ENCODE measurements at places on chromosomes 13 and 19.

DNA sequence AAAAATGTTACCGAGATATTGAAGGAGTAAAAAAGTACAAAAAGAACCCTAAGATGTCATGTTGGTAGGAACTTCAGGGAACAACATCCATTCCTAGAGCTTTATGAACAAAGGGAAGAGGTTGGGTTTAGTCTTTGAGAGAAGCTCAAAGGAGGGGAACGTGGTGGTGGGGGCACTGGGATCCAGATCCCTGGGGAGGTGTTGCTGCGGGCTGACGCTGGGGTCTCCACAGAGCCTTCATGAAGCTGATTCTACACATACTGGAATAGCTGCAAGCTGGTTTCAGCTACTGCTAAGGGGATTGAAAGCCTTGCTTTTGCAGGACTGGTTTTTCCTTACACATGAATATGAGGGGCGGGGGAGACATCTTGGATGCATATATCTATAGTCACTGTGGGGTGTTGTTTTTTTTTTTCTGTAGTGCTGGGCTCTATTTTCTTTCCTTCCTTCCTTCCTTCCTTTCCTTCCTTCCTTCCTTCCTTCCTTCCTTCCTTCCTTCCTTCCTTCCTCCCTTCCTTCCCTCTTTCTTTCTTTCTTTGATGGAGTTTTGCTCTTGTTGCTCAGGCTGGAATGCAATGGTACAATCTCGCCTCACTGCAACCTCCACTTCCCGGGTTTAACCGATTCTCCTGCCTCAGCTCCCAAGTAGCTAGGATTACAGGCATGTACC, 6.5 kb upstream of the MZF1 start:
- DNase-seq: no peak

DNA sequence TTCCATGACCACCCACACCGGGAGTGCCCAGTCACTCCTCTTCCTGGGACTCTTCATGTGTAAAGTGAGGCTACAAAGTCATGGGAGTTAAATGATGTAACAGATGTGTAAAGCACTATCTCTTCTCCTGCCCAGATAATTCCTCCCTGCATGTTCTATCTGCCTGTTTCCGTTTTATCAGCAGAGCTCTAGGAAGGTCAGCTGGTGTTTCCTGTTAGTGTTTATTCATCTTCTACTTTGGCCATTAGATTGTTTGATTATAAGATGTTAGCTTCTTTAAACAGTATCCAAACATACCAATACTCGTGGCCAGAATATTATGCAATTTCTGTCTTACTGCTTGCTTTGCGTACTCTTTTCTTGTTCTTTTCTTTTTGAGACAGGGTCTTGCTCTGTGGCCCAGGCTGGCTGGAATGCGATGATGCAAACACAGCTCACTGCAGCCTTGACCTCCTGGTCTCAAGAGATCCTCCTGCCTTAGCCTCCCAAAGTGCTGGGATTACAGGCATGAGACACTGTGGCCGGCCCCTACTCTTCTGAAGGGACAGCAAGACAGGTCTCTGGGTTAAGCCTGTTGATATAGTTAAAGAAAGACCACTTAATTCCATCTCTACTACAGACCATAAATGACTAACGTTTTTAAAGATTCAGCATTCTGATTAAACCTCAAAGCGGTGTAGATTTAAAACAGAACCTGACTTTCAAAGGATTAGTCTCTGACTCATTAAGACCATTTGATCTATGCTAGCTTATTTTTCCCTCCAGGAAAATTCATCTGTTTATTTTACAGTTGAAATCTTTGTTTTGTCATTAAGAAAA, 97.4 kb upstream of the AKAP11 start:
- no peak for DNase-seq

DNA sequence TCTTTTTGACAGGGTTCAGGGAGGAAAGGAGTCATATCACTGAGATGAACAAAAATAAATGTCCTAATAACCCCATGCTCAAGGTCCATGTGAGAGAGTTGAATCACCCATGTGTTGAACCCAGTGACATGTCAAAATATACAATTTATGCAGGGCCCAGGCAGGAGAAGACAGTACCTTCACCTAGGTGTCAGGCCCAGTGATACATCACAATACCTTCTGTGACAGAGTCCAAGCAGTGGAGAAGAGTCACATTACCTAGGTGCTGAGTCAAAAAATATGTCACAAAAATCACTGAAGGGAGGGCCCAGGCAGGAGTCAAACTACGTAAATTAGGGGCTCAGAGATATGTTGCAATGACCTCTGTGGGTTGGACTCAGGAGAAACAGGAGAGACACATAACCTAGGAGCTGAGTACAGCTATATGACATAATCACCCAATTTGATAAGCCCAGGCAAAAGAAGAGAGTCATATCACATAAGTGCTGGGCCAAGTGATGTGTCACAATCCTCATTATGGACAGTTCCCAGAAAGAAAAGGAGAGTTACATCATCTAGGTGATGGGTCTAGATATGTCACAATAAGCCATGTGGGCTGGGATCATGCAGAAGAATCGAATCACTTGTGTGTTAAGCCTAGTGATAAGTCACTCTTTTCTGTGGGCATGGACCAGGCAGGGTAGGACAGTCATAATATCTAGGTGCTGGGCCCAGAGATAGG, 13.8 kb upstream of the ZNF724 start:
- DNase-seq: no peak

- DNase-seq: no peak
These were observed 9.3 kb downstream of the MAP3K10 start for GRCh38 chr19:40200341-40201099.

GRCh38 chr13:110418944-110419343, 111.9 kb downstream of the COL4A2 start:
- no peak for DNase-seq

- DNase-seq: no peak
These were observed 16.4 kb downstream of the TDRD12 start for GRCh38 chr19:32735936-32736335.

- no peak for DNase-seq
These were observed 381.6 kb downstream of the KLF5 start for GRCh38 chr13:73440296-73440895.

- no peak for DNase-seq
These were observed 41.2 kb upstream of the TRPC4 start for GRCh38 chr13:37910790-37911189.

DNA sequence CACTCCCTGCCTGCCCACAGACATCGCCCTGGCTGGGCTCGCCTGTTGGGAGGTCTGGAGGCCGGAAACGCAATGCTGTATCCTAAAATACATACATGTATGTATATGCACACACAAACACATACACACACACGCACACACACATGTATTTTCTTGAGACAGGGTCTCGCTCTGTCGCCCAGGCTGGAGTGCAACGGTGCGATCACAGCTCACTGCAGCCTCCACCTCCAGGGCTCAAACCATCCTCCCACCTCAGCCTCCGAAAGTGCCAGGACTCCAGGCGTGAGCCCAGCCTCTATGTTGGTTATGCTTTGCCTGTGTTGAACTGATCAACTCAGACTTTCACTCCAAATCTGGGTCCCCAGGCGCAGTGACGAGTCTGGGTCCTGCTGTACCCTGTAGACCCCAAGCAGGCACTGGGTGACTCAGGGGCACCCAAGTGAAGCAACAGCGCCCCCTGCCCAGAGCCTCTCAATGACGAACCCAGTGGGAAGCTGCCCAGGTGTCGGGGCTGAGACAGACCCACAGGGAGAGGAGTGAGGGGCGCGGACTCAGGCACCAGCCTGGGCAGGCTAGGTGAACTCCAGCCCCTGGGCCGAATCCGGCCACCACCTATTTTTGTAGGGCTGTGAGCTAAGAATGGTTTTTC, 27.4 kb upstream of the CACTIN start:
- no peak for DNase-seq

GRCh38 chr13:109396266-109396665, 390.1 kb downstream of the IRS2 start:
- no peak for DNase-seq

- no peak for DNase-seq
These were observed 340.6 kb downstream of the ENOX1 start for GRCh38 chr13:43446126-43446525.

- DNase-seq: no peak
These were observed 117.2 kb downstream of the IRS2 start for GRCh38 chr13:109669234-109669612.

GRCh38 chr13:27375686-27376326, 48.6 kb upstream of the GTF3A start:
- DNase-seq: peak; percentile 43

- DNase-seq: no peak
These were observed 390.9 kb upstream of the SGCG start for GRCh38 chr13:22789916-22790315.

DNA sequence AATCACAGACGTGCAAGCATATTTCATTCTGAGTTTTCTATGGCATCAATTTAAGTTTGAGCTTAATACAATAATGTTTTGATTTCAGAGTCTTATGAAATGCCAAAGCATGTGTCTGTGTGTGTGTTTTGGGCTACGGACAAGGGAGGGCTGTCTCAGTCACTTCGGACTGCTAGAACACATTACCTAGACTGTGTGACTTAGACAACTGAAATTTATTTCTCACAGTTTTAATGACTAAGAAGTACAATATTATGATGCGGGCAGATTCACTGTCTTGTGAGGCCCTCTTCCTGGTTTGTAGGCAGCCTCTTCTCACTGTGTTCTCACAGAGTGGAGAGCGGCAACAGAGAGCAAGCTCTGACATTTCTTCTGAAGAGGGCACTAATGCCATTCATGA, 1202.0 kb downstream of the EFNB2 start:
- no peak for DNase-seq

- DNase-seq: no peak
These were observed 4.6 kb downstream of the VWA8 start for GRCh38 chr13:41956272-41956671.

DNA sequence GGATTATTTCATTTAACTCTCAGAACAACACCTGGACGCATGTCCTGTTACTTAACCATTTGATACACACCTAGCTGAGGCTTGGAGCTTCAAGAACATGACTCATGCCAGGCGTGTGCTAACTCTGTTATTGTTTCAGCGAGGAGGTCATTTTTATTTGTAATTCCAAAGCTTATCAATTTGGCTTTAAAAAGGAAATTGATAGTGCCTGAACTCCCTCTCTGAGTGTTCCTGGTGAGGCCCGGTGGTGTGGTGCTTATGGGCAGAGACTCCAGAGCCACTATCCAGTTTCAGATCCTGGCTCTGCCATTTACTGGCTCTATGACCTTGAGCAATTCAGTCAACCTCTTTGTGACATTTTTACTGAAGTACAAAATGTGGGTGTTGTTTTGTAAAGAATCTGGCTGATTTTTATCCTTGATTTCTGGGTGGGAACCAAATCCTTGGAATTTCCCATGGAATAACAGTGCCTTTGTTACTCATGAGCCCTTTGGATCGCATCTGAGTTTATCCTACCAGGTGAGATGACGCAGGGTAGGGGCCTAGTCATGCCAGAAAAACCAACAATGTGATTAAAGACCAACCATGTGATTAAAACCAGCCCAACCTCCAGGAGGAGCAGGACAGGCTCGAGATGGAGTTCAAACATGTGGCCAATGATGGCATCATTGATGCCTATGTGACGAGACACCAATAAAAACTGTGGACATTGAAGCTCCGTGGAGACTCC, 198.8 kb downstream of the MYO16 start:
- DNase-seq: no peak

GRCh38 chr13:39773833-39774232, 118.4 kb downstream of the COG6 start:
- no peak for DNase-seq

DNA sequence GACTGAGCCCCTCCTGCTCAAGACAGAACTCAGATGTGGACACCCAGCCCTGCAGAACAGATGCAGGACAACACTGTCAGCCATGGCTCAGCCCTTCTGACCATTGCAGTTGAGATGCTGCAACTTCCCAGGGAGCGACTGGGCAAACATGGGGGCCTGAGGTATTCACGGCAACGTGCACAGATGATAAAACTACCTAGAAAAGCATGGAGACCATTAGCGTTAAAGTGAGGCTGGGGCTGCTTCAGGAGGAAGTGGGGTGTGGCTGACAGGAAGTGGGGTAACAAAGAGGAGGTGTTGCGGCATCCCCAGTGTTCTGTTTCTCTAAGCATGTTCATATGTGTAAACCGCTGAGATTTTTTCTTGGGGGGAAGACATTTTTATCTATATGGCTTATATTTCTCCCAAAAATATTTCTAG, 1.3 kb upstream of the SIGLEC9 start:
- DNase-seq: no peak

- DNase-seq: peak; percentile 85
These were observed 10.7 kb downstream of the ABHD8 start for GRCh38 chr19:17292301-17293074.

DNA sequence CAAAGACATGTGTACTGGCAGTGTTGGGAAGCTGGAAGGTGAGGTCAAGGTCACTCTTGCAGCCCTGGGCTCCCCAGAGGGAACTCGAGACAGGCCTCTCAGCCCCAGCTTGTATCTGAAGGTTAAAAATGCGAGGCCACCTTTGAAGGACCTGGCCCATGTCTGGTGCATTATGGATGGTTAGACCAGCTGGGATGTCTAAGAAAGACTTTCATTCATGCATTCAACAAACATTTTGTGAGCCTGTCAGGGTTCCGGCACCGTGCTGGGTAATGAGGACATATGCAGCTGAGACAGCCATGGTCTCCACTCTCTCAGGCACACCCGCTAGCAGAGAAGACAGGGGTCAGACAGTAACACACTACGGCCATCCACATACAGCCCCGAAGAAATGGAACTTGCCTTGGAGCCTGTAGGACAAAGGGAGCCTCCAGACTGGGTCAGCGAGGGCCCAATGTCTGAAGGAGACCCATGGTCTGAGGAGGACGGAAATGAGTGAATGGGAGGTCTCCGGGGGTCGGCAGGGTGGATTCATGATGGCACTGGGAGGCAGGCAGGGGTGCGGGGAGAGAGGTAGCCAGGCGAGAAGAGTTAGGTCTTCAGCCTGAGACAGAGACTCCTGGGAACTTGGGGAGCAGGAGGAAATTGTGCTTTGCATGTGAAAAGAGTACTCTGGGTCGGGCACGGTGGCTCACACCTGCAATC, 19.0 kb downstream of the VSTM2B start:
- no peak for DNase-seq

DNA sequence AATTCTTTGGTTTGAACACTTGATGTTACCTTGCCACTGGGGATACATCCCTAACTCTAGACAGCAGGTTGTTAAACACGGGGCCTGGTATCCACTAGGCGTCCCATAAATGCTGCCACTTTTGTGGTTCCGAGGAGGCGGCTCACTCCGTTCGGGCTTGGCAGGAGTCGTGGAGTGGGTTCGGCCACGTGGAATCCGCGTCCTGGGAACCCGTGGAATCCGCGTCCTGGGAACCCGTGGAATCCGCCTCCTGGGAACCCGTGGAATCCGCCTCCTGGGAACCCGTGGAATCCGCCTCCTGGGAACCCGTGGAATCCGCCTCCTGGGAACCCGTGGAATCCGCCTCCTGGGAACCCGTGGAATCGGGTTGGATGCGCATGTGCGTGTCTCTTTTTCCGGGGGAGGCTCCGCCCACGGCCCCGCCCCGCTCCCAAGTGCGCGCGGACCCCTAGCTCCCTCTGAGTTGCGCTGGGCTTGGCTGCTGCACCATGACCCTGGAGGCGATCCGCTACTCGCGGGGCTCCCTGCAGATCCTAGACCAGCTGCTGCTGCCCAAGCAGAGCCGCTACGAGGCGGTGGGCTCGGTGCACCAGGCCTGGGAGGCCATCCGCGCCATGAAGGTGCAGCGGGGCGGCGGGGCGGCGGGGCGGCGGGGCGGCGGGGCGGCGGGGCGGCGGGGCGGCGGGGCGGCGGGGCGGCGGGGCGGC, at the start of gene MRI1:
TSS of gene MRI1 (plus strand) at position 422 of the 707 bp plus-strand sequence. CDS start at position 489, 67 bp downstream.
- peak; percentile 55 for DNase-seq

GRCh38 chr13:98143157-98143553, 261 bp downstream of the FARP1 start:
- DNase-seq: no peak

- DNase-seq: no peak
These were observed 308.6 kb downstream of the TEX29 start for GRCh38 chr13:111629016-111629415.

GRCh38 chr13:46288570-46289259, 77.0 kb downstream of the LRRC63 start:
- peak; percentile 19 for DNase-seq

Measured in GM04504 (cell line).